ENCODE measurements at places on chromosomes 1 and 21.
A peak's percentile ranks its signal among the peaks of the same experiment; 100 is the strongest.

DNA sequence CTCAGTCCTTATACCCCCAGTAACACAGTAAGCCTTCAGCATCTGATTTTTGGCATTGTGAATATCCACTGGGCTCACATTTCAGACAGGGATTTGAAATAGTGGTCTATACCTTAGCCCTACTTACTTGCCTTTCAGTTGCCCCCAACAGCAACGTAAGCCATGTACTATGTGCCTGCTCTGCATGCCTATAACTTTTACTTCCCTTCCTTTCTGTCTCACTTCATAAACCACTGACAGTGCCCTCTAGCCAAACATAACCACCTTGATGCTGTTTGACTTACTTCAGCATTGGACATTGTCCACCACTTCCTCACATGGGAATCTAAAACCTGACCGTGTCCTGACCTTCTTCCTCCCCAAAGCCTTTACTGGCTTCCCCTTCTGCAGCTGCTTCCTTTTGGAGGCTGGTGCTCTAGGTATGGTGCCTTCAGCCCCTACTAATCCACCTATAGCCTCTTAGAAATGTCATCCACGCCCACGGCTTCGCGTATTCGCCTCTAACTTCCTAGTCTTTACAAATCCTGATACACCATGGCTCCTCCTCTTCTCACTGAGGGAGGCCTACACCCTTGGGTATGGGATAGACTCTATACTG, 3.6 kb upstream of the ZNF672 start:
- DNase-seq: no peak

GRCh38 chr21:42282021-42282420, 33.2 kb downstream of the TFF3 start:
- DNase-seq: no peak

DNA sequence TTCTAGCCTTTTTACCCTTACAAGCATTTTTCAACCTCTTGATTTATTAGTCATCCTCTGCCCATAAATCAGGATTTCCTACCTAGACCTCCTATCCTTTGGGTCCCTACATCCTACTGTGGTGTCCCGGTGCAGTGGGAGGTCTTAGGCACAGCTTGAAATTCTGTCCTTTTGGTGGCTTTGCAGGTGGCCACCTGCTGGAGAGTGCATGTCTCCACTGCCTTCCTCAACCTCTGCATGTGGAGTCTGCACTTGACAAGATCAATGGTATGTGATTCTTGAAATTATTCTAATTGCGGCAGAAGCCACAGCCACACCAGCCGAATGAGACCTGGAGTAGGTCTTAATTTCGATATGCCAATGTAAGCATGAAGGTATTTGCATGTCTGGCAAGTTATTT, 11.4 kb upstream of the KCNA3 start:
- DNase-seq: no peak

GRCh38 chr1:31791131-31791858, 24.5 kb downstream of the SPOCD1 start:
- DNase-seq: no peak

DNA sequence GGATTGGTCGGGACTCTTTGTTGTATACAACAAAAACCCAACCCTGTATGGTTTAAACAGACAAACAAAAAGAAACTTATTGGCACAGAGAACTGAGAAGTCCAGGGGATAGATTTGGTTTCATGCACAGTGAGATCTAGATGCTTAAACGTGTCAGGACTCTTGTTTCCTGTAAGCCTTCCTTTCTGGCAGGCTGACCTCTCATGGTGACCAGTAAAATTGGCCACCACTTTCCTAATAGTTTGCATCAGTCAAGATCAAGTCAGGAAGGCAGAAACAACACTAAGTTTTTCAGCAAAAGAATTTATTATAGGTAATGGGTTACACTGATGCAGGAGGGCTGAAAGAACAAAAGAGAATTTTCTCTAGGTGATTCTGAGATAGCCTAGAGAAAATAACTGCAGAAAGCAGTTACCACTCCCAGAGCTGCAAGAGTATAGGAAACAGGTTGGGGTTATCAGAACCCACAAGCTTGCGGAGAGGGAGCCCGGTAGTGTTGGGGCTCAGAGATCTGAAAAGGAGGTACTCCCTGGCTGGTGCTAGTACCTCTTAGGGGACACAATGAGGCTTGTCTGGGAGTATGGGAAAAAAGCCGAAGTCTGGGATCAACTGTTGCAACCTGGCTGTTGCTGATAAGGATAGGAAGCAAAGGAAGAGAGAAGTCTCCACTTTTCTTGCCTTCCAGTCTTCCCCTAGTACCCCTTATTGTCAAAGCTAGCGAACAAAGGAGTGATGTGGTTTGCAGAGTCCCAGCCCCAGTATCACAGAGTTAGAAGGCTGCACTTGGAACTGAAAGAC, 21.4 kb downstream of the CITED4 start:
- no peak for DNase-seq

DNA sequence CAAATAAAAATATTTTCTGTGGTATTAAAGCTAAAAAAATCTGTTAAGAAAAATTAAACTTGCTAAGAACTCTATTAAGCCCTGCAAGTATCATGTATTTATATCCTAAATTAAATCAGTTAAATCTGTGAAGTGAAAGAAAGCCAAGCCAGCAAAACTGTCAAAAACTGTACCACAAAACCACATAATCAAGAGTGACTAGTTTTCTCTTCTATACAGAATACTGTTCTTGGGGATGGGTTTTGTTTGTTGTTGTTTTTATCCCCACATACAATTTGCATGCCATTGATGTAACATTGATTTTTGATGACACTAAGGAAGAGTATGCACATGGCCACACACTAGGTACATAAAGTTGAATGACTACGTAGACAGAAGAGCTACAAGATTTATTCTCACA, 20.4 kb downstream of the DPH5 start:
- DNase-seq: no peak

- DNase-seq: no peak
Observed at GRCh38 chr1:241299347-241299746, 57.7 kb downstream of the RGS7 start.

DNA sequence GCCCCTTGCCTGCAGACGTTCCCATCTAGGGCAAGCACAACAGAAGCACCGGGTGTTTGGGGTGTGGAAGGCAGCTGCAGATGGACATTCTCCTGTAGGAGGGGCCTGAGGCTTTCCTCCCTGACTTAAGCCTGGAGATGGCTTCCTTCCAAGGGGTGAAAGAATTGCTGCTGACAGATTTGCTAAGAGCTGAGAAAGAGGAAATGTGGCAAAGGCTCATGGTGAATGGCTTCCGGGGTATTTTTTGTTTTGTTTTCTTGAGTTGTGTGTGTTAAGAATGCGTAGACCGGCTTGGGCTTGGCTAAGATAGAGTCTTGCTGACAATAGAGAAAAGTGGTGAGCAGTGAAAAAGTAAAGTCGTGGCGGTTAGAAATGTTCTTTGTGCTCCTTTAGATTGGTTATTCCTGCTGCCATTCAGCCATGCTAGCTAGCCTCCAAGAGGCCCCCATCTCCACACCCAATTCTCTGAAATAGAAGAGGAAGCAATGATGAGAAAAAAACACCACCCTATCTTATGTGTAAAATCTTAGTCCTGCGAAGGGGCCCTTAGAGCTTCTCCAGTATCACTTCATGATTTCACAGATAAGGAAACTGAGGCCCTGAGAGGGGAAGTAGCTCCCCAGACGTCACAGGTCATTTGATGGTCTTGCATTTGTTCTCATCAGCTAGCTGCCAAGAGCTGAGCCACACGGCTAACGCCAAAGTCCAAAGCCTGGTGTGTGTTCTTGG, 36.9 kb downstream of the EIF2D start:
- no peak for DNase-seq

- DNase-seq: no peak
Observed at GRCh38 chr1:183180634-183181056, 5.4 kb upstream of the LAMC2 start.

DNA sequence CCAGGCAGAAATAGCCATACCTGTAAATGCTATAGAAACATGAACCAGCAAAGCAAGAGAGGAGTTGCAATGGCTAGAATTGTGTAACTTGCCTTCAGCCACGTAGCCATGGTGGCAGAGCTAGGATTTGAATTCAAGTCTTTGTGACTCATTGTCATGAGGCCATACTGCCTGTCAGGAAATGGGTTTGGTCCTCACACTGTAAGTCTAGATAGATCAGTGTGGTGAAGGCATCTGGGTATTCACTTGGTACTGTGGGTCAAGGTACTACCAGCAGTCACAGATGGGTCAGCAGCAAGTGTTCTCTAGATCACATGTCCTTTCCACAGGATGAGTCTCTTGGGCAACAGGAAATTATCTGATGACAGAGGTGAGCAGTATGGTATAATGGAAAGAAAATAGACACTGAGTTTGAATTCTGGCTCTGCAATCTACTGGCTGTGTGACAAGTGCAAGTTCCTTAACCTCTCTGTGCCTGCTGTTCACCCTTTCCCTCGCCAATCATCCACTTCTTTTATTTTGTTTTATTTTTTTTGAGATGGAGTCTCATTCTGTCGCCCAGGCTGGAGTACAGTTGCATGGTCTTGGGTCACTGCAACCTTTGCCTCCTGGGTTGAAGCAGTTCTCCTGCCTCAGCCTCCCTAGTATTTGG, 36.9 kb downstream of the FGGY start:
- no peak for DNase-seq

DNA sequence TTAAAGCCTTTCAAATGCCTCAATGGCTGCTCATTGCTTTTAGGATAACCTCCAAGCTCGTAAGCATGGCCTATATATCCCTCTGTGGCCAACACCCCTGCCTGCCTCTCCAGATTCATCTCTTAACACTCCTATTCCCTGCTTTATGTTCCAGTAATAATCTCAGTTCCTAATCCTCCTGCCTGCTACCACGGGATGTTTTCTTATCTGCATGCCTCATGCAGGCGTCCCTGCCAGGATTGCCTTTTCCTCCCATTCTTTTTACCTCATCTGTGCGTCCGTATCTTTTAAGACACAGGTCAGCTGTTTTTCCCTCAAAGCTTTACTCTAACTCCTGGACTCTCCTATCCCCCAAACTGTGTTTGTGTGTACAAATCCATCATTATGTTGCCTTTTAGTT, 36.1 kb downstream of the ZBTB40 start:
- DNase-seq: no peak

DNA sequence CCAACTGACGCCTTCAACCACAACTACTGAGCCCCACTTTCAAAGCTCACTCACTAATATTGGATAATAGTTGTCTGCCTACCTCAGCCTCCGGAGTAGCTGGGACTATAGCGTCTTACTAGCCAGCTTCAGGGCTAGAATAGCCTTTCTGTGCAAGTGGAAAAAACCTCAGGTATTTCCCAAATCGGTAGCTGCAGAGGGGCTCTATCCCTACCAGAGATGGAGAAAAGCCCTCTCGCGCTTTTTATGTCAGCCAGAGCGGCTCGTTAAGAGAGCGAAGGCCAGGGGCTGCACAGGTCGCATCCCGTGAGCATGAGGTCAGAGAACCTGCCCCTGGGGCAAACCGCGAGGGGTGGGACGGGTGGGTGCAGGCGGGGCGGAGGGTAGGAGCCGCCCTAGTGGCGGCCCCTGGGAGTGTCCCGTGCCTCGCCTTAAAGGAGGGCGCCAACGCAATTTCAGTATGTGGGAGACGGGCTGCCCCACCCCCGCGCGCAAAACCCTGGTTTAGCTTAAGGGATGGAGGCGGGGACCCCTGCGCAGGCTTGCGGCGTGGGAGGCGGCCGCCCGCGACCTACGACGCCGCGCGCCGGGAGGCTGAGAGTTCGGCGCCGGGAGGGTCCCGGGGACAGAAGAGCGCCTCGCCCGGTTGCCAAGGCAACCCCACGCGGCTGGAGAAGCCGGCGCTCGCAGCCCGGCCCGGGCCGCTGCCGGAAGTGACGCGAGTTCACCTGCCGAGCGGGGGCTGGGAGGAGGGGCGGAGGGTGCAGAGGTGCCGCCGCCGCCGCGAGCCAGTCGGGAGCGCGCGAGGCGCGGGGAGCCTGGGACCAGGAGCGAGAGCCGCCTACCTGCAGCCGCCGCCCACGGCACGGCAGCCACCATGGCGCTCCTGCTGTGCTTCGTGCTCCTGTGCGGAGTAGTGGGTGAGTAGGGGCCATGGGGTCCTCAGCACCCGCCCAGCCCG, at the start of gene CXADR:
Gene CXADR, plus strand, starts transcription at position 791 of the 961 bp plus-strand sequence. Its CDS starts 87 bp downstream, at position 878.
- DNase-seq: peak; percentile 48

DNA sequence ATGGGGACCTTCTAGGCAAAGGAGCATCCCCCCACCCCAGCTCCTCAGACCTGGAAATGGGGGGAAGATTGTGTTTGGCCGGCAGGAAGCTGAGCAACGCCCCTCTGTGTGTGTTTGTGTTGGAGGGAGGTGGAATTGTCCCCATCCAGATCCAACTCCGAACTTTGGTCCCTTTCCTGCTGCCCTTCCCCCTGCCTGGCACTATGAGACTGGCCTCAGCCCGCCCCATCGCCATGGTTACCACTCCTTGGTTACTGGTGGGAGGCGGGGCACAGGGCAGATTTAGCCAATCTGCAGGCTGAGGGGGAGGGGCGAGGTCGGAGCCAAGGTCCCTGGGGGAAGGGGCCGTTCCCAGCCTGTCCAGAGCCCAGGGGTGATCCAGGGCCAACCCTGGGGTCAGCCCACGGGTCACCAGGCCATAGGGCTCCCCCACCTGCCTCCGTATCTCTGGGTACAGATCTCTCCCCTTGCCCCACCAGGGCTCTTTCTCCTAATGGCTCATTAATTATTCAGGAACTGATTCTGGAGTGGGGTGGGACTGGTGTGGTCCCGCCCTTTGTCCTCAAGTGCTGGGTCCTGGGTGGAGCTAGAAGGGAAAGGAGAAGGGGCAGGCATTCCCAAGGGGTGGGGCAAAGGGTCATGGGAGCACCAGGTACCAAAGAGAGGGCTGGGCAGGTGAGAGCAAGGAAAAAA, 15.2 kb downstream of the PTPRF start:
- no peak for DNase-seq

DNA sequence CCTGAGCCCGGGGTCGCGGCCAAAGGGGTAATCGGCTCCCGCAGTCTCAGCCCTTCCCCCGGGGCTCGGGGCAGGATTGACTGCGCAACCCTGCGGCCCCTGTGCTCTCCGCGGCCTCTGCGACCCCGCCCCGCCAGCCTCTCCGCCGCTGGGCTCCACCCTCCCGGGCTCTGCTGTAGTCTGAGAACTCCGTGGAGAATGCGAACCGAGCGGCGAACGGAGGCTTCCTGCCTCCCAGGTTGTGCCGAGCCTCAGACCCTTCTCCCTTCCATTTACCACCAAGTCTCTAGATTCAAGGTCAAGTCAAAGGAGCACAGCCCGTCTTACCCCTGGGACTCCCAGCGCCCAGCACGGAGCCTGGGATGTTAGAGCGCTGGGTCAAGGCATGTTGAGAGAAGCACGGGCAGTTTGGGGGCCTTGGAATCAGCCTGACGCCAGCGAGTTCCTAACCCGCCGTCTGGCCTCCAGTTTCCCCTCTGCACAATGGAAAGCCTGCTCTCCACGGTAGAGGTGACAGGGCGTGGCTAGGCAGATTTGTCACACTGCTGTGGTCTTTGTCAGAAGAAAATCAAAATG, 3.0 kb downstream of the ATP2B4 start:
- no peak for DNase-seq

- no peak for DNase-seq
Observed at GRCh38 chr1:17791055-17791390, 35.9 kb downstream of the ACTL8 start.

DNA sequence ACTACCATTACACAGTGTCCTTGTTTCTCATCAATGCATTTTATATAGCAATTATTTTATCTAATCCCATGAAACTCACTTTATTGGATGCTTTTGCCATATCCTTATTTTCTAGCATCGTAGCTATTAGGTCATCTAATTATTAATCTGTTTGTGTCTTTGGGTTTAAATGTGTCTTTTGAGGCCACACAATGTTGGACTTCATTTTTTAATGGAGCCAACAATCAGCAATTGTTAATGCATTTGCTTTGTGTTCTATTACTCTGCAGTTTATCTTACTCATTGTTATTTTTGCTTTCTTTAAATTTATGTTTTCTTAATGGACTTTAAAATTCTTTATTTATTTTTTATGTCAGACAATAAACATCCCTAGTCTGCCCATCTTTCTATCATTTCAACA, 1.8 kb upstream of the HSD11B1 start:
- no peak for DNase-seq

GRCh38 chr1:10724511-10724910, 71.9 kb downstream of the CASZ1 start:
- no peak for DNase-seq

Data from stimulated activated CD4-positive, alpha-beta T cell treated with anti-CD3 and anti-CD28 coated beads, Interleukin-1b, Interleukin-23, amount 100 ng/mL, for 1 hour (primary cell).